NCI-H2081 (cell line): ENCODE measurements at places on chromosomes 12 and 14.

GRCh38 chr12:113796066-113796827, 169.9 kb downstream of the RBM19 start:
- DNase-seq = no peak

DNA sequence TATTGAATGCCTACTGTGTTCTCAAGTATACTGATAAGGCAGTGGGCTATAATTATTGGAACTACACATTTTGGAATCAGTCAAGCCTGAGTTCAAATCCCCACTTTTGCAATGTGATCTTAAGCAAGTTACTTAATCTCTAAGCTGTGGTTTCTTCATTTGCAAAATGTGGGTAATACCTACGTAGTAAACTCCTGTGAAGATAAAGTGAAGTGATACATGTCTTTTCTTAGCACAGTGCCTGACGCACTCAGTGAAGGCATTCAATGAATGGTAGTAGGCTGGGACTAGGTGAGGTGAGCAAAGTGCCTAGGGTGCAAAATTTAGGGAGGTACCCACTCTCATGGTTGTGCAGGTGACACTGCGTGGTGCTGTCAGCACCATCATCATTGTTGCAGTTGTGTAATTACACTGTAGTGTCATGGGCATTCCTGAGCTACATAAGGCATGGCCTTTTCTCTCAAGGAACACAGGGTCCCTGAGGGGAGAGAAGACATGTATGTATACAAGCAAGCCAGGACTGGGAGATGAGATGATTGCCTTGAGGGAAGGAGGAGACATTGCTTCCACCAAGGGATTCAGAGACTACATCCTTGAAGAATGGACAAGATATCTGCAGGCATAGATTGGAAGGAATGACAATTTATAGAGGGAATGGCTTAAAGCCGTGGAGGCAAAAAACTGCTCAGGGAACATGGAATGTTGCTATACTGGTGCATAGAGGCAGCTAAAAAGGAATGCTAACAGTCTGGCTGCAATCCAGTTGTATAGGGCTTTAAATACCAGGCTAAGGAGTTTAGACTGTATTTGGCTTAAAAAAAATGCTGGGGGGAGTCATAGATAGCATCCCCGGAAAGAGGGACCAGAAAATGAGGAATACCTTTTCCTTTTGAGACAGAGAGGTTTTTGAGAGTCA, 129.2 kb upstream of the ARHGAP5 start:
- no peak for DNase-seq

GRCh38 chr14:87966816-87967215, 26.2 kb downstream of the GALC start:
- DNase-seq = no peak

- DNase-seq = no peak
Observed at GRCh38 chr12:79710707-79711483, 20.1 kb upstream of the PAWR start.

GRCh38 chr14:103846543-103847450, 578 bp downstream of the PPP1R13B start:
- peak; percentile 65 for DNase-seq

DNA sequence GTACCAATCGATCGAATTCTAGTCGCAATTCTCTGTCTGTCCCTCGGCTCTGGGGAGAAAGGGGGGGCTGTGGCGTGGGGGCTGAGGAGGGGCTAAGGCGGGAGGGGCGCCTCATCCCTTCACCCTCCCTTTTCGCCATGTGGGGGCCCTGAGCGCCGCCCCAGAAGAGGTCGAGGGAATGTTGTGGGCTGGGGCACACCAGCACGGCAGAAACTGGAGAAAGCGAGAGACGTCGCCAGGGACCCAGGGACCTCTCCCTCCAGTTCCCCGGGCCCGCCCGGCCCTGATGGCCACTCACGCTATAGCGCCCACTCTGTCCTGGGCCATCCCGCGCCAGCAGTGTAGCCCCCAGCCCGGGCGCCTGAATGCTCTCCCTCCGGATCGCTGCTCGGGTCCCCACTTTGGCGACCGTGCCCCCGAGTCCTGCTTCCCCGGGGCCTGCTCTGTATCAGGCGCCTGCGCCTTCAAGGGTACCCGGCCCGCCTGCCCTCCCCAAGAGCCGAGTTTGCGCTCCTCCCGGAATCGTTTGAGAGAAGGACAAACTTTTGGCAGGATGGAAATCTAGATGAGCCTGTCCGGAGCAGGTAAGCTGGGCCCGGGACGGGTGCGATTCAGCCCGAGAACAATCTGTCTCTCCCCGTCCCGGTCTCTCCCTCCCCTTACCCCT, 62.6 kb downstream of the SMUG1 start:
- DNase-seq = no peak

GRCh38 chr12:103401421-103401820, 94.3 kb downstream of the C12orf42 start:
- peak; percentile 63 for DNase-seq

- DNase-seq = peak; percentile 9
Observed at GRCh38 chr12:40717576-40717975, 25.3 kb downstream of the CNTN1 start.
